ENCODE measurements at places on chromosomes 13 and 19.

GRCh38 chr19:813219-814151 lies 8.3 kb downstream of the PLPPR3 start:
- no peak for DNase-seq

DNA sequence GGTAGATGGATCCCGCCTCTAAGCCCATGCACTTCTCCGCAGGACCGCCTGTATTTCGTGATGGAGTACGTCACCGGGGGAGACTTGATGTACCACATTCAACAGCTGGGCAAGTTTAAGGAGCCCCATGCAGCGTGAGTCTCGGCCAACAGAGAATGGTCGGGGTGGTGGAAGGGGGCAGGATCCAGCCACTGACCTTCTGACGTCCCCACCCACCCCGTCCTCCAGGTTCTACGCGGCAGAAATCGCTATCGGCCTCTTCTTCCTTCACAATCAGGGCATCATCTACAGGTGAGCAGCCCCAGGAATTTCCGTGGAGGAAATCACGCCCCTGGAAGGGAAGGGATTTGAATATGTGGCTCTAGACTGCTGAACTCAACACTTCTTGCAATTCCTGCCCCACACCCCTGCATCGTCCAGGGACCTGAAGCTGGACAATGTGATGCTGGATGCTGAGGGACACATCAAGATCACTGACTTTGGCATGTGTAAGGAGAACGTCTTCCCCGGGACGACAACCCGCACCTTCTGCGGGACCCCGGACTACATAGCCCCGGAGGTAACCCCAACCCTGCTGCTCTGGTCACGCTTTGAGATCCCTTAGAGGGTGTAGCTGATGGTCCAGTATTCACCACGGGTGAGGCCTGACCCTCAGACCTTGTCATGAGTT lies 8.8 kb upstream of the CACNG7 start:
- DNase-seq = no peak

DNA sequence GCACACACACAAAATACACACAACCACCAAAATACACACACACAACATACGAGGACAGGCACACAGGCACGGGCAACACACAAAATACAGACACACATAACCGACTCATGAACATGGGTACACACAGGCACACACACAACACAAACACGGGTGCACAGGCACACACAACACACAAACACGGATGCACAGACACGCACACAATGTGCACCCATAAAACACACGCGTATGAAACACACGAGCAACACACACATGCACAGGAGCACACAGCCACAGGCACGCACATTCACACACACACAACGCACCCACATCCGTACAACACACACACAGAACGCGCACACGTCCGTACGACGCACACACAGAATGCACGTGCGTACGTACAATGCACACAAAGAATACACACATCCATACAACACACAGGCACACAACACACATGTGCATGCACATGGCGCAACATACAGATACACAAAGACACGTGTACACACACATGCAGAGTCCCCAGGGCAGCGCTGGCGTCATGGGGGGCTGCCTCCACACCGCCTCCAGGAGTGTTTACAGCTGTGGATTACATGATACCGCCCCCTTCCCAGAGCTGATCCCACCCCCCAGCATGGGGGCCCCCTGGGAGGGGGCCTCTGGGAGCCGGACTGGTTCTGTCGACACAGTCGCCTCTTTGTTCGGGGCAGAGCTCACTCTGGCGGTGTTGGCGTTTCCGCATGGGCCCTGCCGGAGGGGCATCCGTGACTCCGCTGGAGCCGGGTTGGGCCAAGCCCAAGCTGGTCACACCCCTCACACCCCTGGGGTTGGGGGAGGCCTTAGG lies 2.9 kb downstream of the SBNO2 start:
- no peak for DNase-seq

- DNase-seq = no peak
These were observed 14.8 kb downstream of the KCTD12 start for GRCh38 chr13:76871432-76871831.
